ENCODE measurements at places on chromosomes 11 and 22.

- no peak for DNase-seq
Measured at GRCh38 chr11:74966651-74967050, 17.6 kb downstream of the SPCS2 start.

GRCh38 chr11:5690216-5690615 lies 626 bp downstream of the TRIM22 start:
- DNase-seq = no peak

DNA sequence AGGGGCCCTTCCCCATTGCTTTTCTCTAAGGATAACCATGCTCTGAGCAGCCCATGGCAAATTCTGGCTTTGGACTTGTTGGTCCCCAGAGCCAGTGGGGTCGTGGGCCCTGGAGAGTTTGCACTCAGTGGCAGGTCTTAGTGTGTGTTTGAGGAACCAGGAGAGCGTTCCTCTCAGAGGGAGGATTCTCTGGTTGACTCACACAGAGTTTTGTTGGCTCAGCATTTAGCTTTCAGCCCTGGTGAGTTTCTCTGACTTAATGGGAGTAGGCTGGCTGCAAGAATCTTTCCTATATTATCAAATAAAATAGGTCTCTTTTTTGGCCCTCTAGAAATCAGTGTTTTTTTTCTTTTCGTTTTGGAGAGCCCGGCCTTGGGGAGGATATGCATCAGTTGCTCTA lies 20.9 kb downstream of the ST14 start:
- DNase-seq = no peak

- DNase-seq = no peak
Measured at GRCh38 chr11:119175493-119176077, 7.1 kb downstream of the NLRX1 start.

- no peak for DNase-seq
Measured at GRCh38 chr11:64218628-64219353, 7.2 kb downstream of the TRPT1 start.

DNA sequence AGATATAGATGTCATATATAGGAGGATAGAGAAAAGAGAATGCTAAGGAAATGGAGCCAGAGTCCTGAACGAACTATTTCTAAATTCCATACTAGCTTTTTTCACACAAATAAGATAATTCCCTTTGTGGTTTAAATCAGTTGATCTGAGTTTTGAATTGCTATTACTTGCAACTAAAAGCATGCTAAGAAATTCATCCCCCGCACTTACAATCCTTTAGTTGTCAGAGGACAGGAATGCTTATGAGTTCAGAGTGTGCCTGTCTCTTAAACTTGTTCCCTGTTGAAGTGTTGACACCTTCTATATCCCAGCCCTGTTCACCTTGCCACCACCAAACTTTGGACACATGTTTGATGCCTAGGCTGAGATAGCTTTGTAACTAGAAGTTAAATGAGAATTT lies 406.2 kb downstream of the METTL15 start:
- no peak for DNase-seq

GRCh38 chr11:107139396-107139795 lies 121.1 kb upstream of the GUCY1A2 start:
- no peak for DNase-seq

GRCh38 chr11:124541204-124541603 lies 2.2 kb downstream of the OR8B12 start:
- DNase-seq = no peak
